ENCODE measurements at places on chromosomes 6 and 20.

- DNase-seq = no peak
Measured at GRCh38 chr6:8277769-8278168, 157.6 kb downstream of the SLC35B3 start.

DNA sequence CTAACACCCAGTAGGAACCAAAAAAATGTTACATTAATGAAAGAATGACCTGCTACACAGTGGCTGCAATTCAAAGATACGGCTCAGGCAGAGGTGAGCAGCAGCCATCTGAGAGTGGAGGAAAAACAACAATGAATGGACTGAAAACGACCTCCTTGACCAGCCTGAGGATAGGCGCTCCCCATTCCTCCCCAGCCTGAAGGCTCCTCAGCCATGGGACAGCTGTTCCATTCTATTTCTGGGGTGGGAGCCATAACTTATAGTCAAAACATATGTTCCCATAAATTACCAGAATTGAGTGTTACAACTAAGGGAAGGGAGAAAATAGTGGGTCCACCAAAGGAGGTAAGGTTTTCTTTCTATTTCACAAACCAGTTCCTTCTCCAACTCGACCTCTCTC, 27.2 kb downstream of the FYN start:
- DNase-seq = no peak

DNA sequence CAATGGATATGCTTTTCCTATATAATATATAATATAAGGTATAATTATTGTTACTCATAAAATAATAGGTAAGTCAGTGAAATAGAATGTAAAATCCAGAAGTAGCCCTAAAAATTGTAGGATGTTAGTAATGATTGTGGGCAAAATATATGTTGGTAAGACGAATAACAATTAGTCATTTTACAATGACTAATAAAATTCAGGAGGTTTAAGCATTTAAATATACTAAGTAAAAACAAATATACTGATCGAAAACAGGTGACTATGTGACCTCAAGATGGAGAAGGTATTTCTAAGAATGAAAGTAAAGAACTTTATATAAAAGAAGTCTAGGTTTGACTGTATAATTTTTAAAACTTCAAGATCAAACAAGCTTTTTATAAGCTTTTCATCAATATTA, 28.9 kb downstream of the FUCA2 start:
- DNase-seq = no peak

GRCh38 chr6:2764610-2765165, 505 bp upstream of the WRNIP1 start:
- peak; percentile 34 for DNase-seq

DNA sequence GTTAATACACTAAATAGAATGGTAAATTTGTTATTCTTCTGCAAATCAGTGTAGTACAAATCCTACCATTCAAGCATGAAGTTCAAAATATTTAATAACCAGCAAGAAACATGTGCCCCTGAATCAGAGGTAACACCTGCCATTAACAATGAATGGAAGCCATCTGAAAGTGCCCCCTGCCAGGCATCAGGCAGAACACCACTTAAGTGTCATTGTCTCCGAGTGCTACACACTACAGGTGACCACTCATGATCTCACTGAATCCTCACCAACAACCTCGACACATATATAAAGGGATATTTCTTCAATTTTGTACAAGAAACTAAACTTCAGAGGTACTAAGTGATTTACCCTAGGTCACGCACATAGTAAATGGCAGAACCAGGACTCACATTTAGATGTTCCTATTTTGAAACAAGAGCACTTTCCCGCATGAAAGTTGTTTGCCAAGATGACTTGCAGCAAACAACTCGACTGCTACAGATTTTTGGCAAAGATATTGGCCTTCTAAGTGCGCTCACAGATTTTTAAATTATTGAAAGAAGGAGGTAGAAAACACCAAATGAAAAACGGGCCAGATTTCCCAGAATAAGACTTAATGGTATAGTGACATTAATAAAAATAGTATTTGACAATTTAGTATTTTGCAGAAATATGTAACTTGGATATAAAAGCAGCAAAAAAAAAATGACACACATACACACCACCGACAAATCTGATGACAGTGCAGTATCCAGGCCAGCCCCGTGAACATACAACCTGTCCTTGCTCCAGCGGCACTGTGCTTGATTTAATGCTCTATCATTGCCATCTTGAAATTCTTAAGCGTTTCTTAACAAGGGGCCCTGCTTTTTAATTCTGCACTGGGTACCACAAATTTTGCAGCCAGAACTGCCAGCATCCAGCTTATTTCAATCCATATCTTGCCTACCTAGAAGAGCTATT, 274.5 kb downstream of the ALDH8A1 start:
- no peak for DNase-seq

DNA sequence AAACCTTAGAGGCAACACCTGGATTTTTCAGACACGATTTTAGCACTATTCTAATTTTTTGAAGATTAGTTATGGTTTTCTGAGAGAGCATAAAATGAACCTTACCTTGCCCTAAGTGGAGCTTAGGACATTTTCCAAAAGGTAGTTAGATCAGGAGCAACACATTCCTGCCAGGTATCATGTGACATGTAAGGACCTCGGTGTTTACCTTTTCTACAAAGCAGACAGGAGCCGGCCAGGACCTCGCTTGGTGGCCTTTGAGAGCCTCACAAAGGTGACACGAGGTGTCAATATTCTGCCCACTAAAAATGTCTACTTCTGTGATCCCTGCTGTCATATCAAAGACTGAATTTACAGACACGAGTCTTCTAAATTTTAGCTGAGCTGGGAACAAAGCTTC, 174.9 kb downstream of the SMOC2 start:
- no peak for DNase-seq

- DNase-seq = no peak
Measured at GRCh38 chr20:25043499-25044260, 14.3 kb downstream of the ACSS1 start.

DNA sequence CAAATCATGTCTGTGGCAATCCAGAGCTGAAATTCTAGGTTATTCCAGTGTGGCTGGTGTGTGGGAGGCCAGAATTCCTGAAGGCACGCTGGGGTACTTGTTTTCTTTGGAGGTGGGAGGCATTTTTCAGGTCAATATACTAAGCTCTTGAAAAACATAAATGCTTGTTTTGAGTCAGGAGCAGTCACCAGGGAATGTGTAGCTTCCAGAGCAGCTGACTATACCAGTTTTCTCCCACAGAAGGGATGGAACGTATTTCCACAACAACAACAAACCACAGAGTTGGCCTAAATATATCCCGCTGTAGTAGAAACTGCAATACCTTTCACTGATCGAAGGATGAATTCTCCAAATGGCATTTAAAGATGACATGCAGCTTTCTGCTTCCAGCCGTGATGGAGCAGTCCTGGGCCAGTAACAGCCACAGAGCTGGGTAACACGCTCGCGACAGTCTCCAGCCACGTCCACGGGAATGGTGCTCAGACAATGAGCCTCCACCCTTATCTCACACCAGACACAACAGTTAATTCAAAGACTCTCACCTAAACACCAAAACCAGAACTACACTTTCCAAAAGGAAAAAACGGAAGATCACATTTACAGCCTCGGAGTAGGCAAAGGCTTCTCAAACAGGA, 23.2 kb downstream of the CHRNA4 start:
- DNase-seq = no peak

DNA sequence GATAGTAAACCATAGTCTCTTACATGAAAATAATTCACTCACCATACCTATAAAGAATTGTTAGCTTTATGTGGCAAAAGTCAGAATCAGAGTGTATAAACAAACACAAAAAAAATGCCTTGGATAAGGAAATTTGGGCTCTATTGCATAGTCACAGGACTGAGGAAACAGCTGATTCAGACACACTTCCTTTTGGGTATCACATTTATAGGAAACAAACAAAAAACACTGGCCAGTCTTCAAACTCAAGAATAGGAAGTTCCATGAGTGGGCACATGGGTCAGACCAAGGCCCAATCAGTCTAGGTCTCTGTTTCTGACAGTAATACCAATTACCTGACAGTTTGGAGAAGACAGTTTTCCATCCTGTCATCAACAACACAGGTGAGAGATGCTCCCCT, 8.0 kb downstream of the SLC18B1 start:
- no peak for DNase-seq

DNA sequence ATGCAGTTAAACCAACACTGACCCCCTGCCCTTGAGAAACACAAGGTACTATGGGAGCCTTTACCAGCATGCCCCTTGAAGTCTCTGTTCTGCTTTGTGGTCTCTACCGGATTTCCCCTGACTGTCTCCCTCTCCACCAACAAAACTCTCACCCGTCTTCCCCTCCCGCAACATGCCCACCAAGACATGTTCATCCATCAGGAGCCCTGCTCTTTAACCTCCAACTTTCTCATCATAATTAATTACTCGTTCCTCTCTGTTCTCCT, 1.1 kb downstream of the ZNF165 start:
- DNase-seq = no peak

DNA sequence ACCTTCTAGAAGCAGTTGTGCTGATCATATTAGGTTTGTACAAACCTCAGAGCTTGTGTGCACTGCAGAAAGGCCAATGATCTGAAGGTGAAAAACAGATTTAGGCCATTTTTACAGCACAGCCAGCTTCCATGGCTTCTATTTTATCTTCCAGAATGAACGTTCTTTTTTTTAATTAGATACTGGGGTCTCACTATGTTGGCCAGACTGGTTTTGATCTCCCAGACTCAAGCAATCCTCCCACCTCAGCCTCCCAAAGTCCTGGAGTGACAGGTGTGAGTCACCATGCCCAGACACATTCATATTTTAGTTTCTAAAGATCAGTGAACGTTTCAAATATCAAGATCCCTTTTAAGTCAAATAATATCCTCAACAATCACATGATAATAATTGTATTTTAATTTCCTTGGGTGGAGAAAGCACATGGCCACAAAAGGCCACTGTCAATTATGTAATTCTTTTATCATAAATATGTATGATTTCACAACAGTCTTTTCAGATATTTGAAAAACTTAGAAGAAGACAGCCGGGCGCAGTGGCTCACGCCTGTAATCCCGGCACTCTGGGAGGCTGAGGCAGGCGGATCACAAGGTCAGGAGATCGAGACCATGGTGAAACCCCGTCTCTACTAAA, 326.7 kb upstream of the JARID2 start:
- DNase-seq = no peak

GRCh38 chr6:164286011-164286410, 871.5 kb downstream of the QKI start:
- DNase-seq = no peak

DNA sequence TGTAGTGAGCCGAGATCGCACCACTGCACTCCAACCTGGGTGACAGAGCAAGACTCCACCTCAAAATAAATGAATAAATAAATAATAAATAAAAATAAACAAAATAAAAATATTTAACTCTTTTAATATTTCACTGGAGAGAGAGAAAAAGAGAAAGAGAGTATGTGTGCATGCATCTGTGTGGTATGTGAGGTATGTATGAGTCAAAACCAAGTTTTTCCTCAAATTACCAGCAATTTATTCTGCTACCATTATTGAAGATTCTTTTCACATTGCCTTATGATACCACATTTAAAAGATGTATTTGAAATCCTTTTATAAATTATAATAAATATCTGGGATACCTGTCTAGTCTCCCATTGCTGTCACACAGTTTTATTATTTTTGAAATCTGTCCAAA, 122.1 kb downstream of the CD164 start:
- DNase-seq = no peak

DNA sequence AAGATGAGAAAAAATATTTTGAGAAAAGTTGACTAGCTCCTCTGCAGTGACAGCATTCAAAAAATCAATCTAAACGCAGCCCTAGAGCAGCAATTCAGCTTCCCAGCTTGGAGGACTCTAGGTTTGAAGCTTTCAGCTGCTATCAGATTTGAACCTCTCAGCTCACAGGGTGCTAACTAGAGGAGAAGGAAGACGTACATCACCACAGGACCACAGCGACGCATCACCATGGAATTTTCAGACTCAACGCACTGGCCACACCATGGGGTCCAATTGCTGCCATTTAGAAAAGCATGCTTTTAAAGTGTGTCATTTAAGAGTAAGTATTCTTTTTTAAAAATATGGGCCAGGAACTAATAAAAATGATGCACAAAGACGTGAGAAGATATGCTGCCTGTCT, 45.0 kb upstream of the FUCA2 start:
- DNase-seq = no peak

- no peak for DNase-seq
Measured at GRCh38 chr6:30985490-30985889, 2.0 kb downstream of the MUC21 start.

- no peak for DNase-seq
Measured at GRCh38 chr6:10418862-10419748, 4.2 kb upstream of the TFAP2A start.

DNA sequence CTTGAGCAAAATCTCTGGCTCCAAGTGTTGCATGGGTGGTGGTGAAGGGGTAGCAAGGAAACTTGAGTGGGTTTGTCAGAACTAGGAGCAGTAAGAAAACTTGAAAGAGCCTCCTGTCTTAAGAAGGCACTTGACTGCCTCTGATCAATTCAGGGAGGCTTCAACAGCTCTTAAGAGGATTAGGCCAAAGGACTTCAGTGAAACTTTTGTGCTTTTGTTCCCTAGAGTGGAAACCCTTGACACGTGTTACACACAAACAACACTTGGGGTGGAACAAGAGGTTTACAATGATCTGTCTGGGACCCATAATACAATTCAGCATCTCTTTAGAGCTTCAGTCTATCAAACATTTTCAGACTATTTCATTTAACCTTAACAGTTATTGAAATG, 80.1 kb upstream of the ARMC2 start:
- no peak for DNase-seq

GRCh38 chr20:53872561-53873229, 197.7 kb downstream of the BCAS1 start:
- DNase-seq = peak; percentile 26

DNA sequence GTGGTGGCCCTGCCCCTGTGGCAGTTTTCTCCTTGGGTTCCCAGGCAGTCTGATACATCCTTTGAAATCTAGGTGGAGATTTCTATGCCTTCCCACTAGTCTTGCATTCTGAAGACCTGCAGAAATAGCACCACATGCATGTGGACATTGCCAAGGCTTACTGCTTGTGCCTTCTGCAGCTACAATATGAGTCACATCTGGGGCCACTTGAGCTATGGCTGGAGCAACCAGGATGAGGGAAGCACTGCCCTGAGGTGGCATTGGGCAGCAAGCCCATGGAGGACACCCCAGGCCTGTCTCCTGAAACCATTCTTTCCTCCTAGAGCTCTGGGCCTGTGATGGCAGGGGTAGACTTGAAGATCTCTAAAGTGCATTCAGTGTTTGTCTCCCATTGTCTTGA, 15.7 kb upstream of the HLA-DQB2 start:
- DNase-seq = no peak

GRCh38 chr6:11732036-11732631, 46.5 kb downstream of the ADTRP start:
- DNase-seq = no peak

DNA sequence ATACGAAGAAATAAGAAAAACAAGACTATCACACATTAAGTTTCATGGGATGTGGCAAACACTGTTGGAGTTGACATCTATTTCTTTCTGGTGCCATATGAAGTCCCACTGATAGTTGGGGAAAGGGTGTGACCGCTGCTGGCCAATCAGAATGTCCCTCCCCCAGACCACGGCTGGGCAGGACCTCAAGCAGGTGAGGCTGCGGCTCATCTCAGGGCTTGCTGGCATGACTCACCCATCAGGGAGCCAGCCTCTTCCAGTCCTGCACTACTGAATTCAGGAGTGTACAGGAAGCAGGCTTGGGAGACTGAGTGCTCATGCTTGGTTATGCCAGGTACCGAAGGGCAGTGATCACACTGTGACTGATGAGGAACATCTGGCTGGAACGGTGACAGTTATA, 18.9 kb downstream of the PREP start:
- DNase-seq = no peak

- no peak for DNase-seq
Measured at GRCh38 chr6:140538926-140539325, 1164.5 kb upstream of the CITED2 start.
